ENCODE measurements at places on chromosomes 7 and 10.

- DNase-seq, result no peak
Observed at GRCh38 chr10:132461683-132462231, 64.8 kb downstream of the PWWP2B start.

- DNase-seq, result no peak
Observed at GRCh38 chr7:137329411-137329810, 14.1 kb downstream of the PTN start.

DNA sequence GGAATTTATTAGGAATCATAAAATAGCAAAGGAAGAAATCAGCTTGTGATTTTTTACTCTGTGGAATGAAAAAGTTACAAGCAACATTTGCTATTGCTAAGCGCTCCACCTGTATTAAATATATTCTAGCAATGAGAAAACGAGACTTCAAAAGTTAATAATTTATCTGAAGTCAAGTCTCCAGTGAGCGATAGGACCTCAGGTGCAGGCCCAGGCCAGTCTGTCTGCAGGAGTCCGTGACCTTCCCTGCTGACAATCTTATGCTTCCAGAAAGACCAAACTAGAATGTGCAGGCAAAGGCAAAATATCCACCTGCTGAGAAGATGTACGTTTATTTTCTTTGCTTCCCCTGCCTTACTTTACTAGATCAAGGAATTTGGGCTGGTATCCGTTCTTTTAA is 22.7 kb downstream of the MRC1 start:
- DNase-seq, result no peak

- DNase-seq, result no peak
Observed at GRCh38 chr10:82208726-82209125, 333.7 kb downstream of the NRG3 start.

DNA sequence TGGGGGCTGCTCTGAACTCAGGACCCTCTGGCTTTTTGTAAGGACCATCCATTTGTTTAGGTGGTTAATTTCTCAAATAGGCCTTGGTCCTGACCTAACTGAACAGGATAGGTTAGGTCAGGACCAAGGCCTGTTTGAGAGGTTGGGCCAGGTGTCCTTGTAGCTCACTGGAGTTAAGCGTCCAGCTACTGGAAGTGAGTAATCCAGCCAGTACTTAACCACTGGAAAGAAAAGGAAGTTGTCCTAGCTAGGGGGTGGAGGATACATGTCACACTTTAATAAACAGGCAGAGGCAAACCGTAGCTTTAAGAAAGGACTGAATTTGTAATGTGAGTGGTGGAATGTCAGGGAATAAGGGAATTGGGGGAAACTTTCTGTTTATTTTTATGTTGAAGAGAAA is 96.0 kb downstream of the GPR85 start:
- no peak for DNase-seq

DNA sequence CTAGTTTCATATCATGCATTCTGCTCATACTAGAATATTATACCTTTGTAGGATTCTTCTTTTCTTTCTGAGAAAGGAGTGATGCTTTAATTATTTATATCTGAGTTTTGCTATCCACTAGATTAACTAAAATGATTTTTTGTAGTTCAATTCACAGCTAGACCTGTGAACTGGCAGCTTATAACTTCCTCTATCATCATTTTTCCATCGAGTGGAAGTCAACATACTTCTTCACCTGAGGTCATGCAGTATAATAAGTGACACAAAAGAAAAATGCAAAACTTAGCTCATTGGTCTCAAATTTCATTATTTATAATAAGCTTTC is 8.0 kb downstream of the LRRN3 start:
- no peak for DNase-seq

DNA sequence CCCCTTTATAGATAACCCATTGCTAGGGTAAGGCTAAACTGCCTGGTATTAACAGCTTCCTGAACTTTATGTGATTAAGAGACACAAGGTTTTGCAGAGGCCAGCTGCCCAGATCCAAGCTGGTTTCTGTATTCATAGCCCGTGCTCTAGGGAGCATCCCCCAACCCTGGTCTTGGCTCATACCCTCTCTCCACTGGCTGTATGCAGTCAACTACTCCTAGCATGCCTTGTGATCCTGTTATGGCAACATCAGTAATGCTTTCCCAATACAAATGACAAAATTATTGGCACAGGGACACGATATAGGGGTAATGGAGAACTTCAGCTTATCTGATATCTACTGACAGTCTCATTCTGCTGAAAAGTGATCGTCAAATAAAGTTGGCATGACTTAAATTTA is 202.8 kb upstream of the MKLN1 start:
- no peak for DNase-seq

DNA sequence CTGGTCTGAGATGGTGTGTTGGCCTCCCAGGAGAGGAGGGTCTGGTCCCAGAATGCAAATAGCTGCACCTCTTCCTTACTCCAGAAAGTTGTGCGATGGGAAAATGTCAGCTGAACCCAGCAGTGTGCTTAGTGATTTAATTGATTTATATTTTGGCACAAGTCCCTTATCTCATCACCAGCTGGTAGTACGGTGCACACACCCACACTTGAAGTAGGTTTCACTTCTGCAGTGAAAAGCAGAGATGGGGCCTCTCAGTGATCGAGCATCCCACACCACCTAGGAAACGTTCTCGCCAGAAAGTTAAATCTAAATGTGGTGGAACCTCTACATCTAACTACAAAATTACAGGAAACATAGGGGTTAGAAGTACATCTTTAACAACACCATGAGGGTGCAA is 80.4 kb downstream of the UBE3C start:
- DNase-seq, result no peak

GRCh38 chr7:5758286-5758685 is 23.2 kb downstream of the RNF216 start:
- DNase-seq, result no peak

GRCh38 chr10:62831346-62831745 is 15.2 kb upstream of the EGR2 start:
- DNase-seq, result no peak

GRCh38 chr10:97034958-97035769 is 150.6 kb downstream of the SLIT1 start:
- no peak for DNase-seq

GRCh38 chr7:100804681-100805431 is 22.5 kb downstream of the EPHB4 start:
- no peak for DNase-seq

- DNase-seq, result no peak
Observed at GRCh38 chr10:95388539-95388938, 97.7 kb upstream of the PDLIM1 start.

DNA sequence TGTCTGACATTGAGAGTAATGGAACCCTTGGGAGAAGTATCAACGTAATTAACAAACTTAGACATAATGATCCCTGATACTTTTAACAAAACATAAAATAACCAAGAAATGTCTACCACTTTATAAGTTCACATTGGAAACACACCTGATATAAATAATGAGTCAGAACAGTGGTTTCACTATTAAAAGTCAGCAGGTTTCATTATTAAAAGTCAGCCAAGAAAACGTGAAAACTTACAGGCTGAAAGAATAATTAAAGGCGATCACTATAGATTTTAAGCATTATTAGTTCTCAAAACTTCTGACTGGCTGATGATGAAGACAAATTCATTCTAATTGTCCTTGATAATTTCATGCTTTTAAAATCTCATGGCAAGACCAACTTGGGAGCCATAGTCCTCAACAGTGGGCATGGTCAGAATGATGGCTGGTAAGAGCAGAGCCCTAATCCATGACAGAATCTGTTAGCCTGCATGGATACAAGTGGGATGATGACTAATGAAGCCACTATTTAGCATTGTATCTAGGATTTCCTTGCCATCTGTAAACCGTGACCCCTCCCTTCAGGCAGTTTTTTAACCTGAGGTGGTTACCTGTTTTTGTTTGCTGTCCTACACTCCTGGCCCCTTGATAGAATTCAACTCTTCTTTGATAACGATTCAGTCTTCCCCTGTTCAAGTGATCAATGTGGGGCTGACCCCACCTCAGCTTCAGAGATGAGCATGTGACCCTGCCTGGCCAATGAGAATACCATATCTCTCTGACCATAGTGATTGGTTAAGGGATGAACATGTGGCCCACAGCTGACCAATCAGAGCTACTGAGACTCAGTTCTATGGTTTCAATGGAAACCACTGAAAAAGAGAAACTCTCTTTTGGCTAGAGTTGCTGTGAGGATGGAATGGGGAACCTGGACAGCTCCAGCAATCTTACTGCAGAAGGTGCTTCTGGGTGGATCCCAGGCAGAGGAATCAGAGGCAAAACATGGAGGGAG is 151.0 kb downstream of the PLPP4 start:
- DNase-seq, result no peak

DNA sequence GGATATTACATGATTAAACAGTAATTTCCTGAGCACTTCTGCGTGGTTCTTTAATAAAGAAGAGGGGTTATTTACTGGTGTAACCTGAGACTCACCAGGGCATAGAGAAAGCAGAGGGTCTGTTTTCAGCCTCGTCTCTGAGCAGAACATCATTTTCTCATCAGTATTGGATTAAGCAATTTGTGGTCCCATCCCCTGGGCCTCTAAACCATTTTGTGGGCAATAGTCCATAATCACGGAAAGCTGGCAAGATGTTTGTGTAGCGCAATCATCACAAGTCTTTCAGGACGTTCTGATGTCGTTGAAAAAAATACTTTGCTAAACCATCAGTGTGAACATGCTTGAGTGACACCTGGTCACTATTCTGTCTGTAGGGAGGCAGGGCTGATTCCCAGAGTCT is 37.1 kb upstream of the SEC61G start:
- no peak for DNase-seq

GRCh38 chr10:329361-330099 is 194.3 kb downstream of the ZMYND11 start:
- DNase-seq, result no peak

- no peak for DNase-seq
Observed at GRCh38 chr7:130262448-130262847, 4.2 kb upstream of the CPA2 start.

- no peak for DNase-seq
Observed at GRCh38 chr10:114648368-114648767, 9.7 kb downstream of the ABLIM1 start.

DNA sequence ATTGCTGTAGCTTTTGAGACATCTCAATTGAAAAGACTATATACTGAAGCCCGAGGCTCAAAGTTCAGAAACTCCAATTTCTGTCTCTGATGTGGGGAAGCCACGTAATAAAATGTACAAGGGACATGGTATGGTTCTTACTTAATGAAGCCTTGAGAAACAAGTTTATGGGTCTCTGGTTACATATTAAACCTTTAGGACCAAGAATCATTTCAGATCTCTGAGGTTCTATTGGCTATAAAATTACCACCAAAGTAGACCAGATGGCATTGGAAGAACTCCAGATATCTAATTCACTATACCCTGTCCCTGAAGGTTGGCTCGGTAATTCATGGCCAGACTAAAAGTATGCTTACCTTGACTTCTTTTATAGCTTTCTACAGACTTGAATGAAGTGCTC is 23.7 kb downstream of the STAMBPL1 start:
- DNase-seq, result no peak

- DNase-seq, result no peak
Observed at GRCh38 chr10:67925449-67926005, 41.1 kb downstream of the SIRT1 start.

DNA sequence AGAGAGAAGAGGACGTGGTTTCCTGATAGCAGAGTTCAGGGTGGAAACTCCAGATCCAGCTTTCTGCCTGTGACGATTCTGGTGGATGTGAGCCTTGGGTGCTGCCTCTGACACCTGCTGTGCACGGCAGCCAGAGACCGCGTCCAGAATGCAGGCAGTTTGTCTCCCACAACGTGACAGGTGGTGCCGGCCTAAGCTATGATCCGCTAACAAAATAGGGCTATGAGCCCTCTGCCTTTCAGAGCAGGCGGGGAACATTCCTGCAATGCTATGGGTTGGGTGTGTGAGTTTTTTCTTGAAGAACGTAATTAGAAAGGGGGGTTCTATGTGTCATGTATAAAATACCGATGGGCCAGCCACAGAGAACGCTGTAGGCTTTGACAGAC is 297.3 kb upstream of the PRKCQ start:
- no peak for DNase-seq

GRCh38 chr10:521261-522250 is 167.9 kb downstream of the DIP2C start:
- DNase-seq, result no peak

- DNase-seq, result no peak
Observed at GRCh38 chr7:17743316-17743715, 197.0 kb downstream of the SNX13 start.

DNA sequence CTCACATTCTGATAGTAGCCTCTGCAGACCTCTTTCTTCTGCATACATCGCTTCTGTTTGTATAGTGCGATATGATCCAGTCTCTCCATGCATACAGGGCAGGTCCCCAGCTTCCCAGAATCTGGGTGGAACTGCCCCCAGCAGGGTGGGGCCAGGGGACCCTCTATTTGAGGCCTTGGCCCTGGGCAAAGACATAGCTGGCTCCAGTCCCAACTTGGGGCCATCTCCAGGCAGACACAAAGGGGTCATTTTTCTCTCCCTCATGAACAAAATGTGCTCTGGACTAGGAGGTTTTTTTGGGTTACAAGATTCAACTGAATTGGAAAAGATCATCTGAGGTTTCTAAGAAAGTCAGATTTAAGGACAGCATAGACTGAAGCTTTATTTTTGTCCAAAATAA is 21.1 kb upstream of the HSPA12A start:
- DNase-seq, result no peak

DNA sequence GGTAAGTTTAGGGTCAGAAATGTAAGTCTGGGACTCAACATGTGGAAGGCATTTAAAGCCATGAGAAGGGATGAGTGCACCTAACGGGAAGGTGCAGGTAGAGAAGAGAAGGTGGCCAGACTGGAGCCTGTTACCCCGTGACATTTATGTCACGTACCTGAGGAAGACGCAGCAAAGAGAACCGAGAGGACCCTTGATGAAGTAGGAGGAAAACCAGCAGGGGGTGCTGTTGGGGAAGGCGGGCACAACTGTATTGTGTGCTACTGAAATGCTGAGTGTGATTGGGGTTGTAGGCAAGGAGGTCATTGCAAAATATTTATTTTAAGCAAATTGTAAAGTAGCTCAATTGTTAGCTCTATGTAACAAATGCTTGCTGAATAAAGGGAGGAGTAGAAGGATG is 338.2 kb upstream of the PRKCQ start:
- DNase-seq, result peak; percentile 23

- no peak for DNase-seq
Observed at GRCh38 chr10:125534515-125534914, 148.4 kb downstream of the TEX36 start.

All from activated naive CD4-positive, alpha-beta T cell (primary cell).